ENCODE measurements at places on chromosomes 13 and 19. TPM values are rescaled to one million over a fixed set of nuclear protein-coding genes. Genes with fewer than 3 reads are reported as not detected.

The C19orf44 gene
- total RNA-seq = 7.5 TPM

The CGB1 gene
- total RNA-seq = not detected

The COL4A2 gene
- 975 TPM for total RNA-seq

The ZNF625 gene
- total RNA-seq = 4.4 TPM

The SYNE4 gene
- total RNA-seq = not detected

The ELAVL3 gene
- not detected for total RNA-seq

The KCTD15 gene
- 8.2 TPM for total RNA-seq

The ZNF223 gene
- total RNA-seq = 4.7 TPM

The ZNF568 gene
- 6.7 TPM for total RNA-seq

The PRR22 gene
- total RNA-seq = 0.66 TPM

Measured in subcutaneous adipose tissue (tissue), 4 donors.